Amniotic epithelial cell (primary cell): ENCODE measurements at places on chromosomes 3 and 15.

DNA sequence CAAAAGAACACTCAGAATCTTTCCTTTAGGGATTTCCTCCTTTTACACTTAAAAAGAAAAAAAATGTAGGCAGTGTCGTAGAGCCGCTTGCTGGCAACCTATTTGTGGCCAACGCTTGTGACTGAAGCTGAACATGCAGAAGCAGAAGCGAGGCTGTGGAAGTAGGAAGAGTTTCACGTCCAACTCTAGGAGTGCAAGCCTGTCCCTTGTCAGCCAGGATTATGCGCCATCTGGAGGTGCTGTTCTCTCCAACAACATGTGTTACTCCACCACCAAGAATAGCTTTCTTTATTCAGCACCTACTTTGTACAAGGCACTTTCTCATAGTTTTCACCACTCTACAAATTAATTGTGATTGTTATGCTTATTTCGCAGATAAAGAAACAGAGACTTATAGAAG is 223.2 kb upstream of the LMCD1 start:
- no peak for DNase-seq

DNA sequence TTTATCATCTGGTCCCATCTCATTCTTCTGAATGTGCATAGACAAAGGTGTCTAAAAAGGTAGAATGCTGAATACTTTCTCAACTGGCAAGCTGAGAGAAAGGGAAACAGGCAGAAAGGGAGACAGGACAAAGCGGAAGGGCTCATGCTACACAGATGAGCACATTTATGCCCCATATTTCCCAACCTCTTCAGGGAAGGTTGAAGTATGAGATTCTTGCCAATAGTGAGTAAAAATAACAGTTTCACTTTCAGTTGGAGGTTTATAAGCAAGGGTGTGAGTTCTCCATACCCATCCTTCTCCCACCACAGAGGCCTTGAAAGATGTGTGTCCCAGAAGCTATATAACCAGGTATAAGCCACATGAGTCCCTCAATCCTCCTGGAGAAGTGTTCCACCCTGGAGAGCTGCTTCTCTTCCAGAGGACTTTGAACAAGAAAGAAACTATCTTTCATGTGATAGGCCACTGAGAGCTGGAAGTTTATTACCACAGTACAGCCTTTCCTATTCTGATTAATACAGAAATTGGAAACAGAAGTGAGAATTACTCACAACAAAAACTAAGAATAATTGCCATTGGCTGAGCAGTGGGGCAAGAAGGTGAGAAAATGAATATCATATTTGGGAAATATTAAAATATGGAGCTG is 709.4 kb upstream of the NR2F2 start:
- DNase-seq = peak; percentile 85

GRCh38 chr3:49359623-49360022 is 1.5 kb upstream of the GPX1 start:
- peak; percentile 44 for DNase-seq

DNA sequence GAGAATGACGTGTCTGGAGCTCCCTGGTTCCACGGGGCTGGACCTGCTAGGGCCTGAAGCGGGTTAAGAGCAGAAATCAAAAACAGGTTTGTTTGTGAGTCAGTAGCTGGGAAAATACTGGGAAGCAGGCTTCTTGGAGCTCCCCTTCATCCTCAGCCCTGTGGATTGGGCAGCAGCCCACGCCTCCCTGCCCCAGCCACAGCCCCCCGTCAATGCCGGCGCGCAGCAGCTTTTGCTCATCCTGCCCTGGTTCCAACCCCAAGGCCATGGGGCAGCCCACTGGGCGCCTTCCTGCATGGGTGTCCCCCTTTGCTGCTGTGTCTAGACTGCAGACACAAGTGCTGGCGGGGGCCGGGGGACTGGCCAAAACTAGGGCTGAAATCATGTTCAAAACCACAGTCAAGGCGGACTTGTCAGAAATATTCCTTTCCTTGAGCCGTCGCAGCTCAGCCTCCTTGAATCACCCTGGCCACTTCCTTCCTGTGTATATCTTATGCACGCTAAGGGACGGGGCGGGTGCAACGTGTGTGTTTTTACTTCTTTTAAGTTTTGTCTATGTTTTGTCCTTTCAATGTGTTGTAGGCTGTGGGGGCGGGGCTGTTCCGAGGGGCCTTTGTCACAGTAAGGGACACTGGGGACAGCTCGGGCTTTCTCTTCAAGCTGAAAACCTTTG is 108.1 kb downstream of the KLF13 start:
- peak; percentile 75 for DNase-seq

DNA sequence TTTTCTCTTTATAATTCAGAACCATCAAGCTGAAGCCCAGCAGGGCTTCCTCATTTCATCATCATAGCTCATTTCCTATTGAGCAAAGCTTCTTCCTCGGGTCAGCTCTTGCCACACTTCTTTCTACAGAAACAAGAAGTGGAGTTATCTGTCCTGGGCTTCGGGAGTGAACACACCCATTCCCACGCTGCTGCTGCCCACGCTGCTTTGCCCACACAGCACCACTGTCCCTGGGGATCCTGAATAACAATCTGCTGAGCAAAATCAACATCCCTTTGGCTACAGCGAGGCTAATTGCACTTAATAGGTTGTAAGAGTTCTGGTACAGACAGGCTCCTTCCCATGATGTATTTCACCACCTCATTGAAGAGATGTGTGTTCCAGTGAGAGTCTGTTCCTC is 23.7 kb downstream of the CEP19 start:
- DNase-seq = peak; percentile 97

GRCh38 chr3:67381667-67382272 is 272.6 kb downstream of the SUCLG2 start:
- peak; percentile 35 for DNase-seq

- no peak for DNase-seq
These were observed 108.7 kb upstream of the ALDH1A3 start for GRCh38 chr15:100770661-100771584.
